ENCODE measurements at places on chromosomes 3 and 15.

DNA sequence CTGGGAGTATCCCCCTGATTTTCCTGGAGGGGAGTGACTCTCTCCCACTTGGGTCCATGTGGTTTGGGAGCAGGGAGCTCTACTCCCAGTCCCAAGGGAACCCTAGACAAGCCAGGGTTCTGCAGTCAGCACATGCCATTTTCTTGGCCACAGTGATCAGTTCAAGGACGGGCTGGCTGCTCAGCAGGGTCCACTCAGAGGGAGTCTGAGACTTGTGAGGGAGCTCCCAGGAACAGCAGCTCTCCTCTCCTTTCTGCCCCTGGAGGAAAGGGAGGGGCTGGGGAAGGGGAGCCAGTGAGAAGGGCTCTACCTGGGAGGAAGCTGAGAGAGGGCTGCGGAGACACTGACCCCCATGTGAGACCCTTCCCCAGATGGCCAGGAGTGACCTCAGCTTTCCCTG lies 29.1 kb upstream of the LMCD1 start:
- DNase-seq = no peak

DNA sequence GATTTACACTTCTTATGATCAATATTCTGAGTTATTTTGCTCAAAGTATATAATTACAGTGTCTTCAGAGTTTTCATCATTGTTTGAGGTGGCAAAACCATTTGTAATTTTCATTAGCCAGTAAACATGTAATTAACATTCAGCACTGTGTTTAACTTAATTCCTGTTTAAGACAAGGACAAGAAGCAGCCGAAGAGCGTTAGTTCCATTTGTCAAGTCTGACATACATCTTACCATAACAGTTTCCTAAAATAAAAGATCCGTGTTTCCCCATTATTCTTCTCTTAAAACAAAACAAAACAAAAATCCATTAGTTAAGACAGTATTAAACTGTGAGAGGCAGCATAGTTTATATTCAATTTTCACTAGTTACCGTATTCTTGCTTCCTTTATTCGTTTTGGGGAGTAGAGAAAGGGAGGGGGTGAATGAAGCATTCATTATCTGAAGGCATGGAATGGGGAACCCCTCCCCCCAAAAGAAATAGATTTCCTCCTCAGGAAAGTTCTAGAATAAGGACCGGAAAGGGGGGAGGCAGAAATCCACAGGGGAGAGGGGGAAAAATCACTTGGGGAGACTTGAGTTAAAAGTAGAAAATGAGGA lies 5.5 kb upstream of the NR2F2 start:
- no peak for DNase-seq

DNA sequence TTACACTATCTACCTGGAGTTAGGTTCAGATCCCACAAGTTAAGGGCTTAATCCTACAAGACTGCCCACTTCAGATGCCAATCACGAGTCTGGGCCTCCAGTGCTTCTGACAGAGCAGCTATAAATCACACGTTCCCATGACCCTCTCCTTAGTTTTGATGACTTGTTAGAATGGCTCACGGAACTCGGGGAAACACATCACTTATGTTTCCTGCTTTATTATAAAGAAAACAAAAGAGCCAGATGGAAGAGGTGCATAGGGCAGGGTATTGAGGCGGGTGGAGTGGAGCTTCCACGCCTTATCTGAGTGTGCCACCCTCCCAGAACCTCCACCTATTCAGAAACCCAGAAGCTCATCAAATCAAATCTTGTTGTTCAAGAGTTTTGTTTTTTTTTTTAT lies 170.8 kb downstream of the MOBP start:
- DNase-seq = no peak

GRCh38 chr3:170829546-170830272 lies 40.3 kb downstream of the RPL22L1 start:
- no peak for DNase-seq

DNA sequence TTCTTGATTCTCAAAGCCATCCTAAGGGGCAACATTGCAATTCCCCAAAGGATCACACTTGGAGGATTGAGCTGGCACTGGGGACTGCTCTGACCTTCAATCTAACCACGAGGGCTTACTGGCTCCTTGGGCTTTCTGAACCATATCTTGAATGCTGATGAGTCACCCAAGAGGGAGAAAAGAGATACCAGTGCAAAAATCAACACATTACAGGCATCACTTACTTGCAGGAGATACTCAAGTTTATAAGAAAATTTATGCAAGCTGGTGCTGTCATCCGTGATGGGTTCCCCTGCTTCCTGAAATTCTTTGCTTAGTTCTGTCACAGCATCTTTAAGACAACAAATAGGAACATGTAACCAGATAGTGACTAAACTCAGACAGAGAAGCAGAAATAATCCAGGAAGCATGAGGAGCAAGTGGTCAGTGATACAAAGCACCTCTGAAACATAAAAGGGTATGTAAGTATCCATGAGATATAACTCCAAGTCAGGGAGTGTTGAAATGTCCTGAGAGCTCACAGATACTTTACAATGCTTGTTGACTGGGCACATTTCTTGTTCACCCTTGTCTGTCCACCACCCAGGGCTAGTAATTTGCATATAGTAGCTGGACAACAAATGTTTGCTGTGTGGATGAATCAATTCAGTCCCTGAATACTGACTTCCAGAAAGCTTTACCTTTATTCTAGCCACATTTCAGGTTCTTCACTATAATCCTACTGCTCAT lies 14.1 kb downstream of the FYCO1 start:
- DNase-seq = no peak

- no peak for DNase-seq
Observed at GRCh38 chr15:88982946-88983342, 69.8 kb upstream of the MFGE8 start.

GRCh38 chr3:59968513-59969045 lies 918.8 kb upstream of the CFAP20DC start:
- no peak for DNase-seq

DNA sequence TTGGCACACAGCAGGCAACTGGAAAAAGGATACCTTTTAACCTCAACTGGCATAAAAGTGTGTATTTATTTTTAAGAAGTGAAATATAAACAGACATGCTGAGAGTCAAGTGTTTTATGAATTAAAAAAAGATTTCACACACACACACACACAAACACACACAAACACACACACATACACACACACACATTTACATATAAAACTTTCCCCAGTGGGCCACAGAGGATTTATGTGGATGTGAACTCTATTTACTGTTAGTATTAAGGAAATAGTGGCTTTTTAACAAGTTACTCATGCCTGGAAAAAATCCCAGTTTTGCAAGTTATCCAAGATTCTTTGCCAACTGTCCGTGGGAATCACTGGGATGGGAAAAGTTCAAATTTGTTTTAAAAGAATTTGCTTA lies 725.9 kb upstream of the NR2F2 start:
- DNase-seq = peak; percentile 9

DNA sequence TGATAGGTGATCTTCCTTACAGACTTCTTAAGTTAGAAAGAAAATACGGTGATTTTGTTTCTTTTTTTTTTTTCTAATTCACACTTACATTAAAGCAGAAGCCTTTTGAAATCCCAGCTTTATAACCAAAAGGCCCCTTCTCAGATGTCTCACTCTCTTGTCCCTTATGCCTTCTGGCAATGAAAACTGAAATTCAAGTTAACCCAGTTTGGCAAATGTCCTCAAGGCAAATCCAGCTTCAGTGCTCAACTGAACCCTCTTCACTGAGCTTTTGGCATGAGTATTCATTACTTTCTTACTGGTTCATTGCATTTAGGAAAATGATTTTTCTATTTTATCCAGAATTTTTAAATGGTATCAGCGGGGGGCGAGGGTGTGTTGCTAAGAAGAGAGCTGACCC lies 17.0 kb downstream of the PLCH1 start:
- DNase-seq = no peak

DNA sequence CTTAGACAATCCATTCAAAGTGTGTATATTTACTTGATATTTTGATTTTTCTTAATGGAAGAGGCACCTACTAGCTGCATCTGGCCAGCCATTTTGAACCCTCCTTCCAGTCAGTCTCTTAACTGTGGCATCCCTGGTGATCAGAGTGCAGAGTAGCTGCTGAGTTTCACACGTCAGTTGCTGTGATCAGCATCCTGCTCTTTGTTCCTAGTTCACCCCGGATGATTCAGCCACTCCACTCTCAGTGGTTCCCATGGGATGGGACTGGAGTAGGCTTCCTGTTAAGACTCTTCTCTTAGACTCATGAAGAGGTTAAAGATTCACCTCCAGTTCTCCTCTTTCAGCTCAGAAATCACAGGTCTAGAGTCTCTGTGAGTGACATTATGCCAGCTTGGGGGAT lies 75.8 kb downstream of the STXBP5L start:
- DNase-seq = peak; percentile 2

DNA sequence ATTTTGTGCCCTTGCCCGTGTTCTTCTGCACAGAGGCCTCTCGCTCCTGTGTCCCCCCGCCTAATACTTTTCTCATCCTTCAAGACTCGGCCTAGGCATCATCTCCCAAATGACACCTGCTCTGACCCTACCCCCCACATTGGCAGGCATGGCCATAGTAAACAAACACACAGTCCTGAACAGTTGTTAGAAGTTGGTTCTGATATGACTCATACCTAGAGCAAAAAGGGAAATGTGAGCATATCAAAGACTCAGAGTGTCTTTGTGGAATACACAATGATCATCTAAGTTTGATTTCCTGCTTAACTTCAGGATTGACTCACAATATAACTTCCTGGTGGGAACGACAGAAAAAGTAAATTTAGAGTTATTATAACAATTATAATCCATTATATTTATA lies 120.5 kb downstream of the POLR2M start:
- DNase-seq = no peak

DNA sequence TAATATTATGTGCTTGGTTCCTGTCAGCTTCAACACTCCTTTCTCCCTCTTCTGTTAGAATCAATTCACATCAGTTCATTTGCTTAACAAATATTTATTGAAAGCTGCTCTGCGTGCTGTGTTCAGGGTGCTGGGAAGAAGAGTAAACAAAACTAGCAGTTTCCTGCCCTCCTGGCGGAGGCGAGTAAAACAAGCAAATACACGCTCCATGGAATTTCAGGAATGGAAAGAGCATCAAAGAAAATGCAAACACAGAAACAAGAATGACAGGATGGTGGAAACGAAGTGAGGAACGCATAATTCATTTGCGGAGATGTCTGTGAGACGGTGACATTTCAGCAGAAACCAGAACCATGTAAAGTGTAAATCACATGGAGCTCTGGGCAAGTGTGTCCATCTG lies 49.4 kb upstream of the SPTSSB start:
- peak; percentile 61 for DNase-seq

GRCh38 chr3:69811452-69812401 lies 72.5 kb downstream of the MITF start:
- no peak for DNase-seq

- DNase-seq = no peak
Observed at GRCh38 chr15:35838424-35839111, 292.6 kb upstream of the DPH6 start.

- DNase-seq = no peak
Observed at GRCh38 chr15:36874930-36875329, 225.4 kb downstream of the MEIS2 start.

- no peak for DNase-seq
Observed at GRCh38 chr3:141735770-141736465, 2.2 kb upstream of the RNF7 start.

DNA sequence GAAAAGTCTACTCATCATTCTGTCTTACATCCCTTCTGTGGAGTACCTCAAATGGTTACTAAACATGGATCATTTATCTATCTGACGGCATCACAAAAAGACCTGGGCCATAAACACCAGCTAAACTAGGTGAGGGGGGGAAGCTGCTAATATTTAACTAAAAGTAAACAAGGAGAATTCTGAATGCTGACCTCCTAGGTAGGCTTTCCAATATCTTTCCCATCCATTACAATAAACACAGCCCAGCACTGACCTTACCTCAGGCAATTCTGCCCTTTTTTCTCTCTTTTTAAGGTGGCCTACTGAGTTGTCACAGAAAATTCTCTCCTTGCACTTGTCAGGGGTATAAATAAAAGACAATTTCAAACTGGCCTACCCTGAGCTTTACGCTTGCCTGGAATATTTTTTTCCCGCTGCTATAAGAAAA lies 33.1 kb downstream of the USF3 start:
- no peak for DNase-seq

- no peak for DNase-seq
Observed at GRCh38 chr3:188232656-188233055, 78.7 kb downstream of the LPP start.

- DNase-seq = no peak
Observed at GRCh38 chr15:63060699-63061098, 18.2 kb downstream of the TPM1 start.

- no peak for DNase-seq
Observed at GRCh38 chr15:49751751-49752150, 130.9 kb downstream of the DTWD1 start.

GRCh38 chr3:185215873-185216606 lies 37.8 kb downstream of the EHHADH start:
- no peak for DNase-seq

DNA sequence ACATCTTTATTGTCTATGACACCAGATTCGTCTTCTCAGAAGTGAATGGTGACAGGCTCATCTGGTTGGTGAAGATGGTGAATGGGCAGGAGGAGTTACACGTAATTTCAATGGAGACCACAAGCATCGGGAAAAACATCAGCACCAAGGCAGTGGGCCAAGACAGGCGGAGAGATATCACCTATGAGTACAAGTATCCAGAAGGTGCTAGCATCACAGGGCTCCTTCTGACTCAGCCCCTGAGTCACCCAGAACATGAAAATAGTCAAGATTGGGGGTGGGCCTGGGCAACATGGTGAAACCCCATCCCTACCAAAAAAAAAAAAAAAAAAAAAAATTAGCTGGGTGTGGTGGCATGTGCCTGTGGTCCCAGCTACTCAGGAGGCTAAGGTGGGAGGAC lies 32.6 kb downstream of the TGM4 start:
- peak; percentile 81 for DNase-seq

DNA sequence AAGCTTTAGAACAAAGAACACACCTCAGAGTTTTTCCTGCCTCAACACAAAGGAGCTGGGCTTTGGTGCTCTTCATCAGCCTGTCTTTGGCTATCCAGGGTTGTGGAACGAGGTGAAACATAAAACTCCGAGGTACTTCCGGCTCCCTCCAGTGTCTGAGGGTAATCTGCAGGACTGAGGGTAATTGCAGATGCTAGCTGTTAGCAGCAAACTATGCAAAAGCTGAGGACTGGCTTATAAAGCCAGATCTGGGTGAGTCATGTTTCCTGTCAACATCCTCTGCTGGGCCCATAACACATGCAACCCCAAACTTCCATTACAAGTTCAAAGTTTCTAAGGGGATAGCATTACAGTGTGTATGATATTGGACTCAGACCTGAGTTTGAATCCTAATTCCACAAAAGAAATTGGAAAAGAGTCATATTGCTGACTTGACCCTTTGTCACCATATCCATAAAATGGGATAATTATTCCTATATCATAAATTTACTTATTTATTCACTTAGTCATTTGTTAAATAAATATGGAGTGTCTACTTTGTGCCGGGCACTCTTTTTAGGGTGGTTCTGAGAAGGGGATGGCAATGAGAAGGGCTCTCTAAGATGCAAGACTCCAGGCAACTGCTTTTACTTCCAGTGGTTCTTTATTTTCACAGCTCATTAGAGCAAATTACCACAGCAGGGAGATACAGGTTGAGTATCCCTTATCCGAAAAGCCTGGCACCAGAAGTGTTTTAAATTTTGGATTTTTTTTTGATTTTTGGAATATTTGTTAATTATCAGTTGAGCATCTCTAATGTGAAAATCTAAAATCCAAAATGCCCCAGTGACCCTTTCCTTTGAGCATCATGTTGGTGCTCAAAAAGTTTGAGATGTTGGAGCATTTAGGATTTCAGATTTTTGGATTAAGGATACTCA lies 9.5 kb upstream of the TRIM69 start:
- DNase-seq = peak; percentile 93

GRCh38 chr3:150798122-150798618 lies 35.2 kb upstream of the SIAH2 start:
- DNase-seq = no peak

Measured in foreskin keratinocyte (primary cell).